ENCODE measurements at places on chromosomes 3 and 15. TPM values are rescaled to one million over a fixed set of nuclear protein-coding genes. Genes with fewer than 3 reads are reported as not detected.

SENP7 gene
- 42.3 TPM for total RNA-seq

- DNase-seq, result peak; percentile 79
- no peaks in the 10 kb centered on the region for H3K36me3 ChIP-seq
- H3K4me1 ChIP-seq, result peaks cover 8% of the 10 kb centered on the region
- peaks cover 82% of the 10 kb centered on the region for H3K27me3 ChIP-seq
- peak within 1 kb of the TSS; percentile 81 for H3K4me3 ChIP-seq
Measured at GRCh38 chr3:55486857-55487380, at the start of gene WNT5A. Gene WNT5A, minus strand, starts transcription at chr3:55487306. Its CDS starts 321 bp downstream, at chr3:55486985.

SCG5 gene
- total RNA-seq, result not detected

CEP19 gene
- total RNA-seq, result 2.8 TPM

ISLR2 gene
- total RNA-seq, result 0.51 TPM

OCA2 gene
- total RNA-seq, result 3.0 TPM

GRCh38 chr3:68274286-68274685 lies 619.9 kb upstream of the SUCLG2 start:
- H3K4me1 ChIP-seq, result no peaks in the 10 kb centered on the region
- no peak overlapping the region for H3K27ac ChIP-seq
- H3K4me3 ChIP-seq, result no peak overlapping the region
- H3K27me3 ChIP-seq, result no peaks in the 10 kb centered on the region
- no peak for DNase-seq
- no peaks in the 10 kb centered on the region for H3K36me3 ChIP-seq

DNA sequence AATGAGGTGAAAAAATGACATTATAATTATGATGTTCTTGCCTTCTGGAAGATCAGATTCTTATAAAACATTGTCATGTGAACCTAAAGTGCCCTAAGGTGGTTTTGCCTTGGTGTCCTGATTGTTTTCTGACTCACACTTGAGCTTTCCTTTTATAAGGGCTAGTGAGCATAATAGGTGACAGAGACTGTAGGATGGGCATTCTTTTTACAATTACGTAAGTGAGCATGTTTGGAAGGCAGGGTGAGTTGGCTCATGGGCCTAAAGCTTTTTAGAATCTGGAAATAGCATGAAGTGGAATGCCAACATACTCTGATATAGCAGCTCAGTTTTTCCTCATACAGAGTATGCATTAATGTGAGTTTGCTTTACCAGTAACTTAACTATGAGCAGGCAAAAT lies 41.2 kb downstream of the CRYBG3 start:
- no peak overlapping the region for H3K27ac ChIP-seq
- no peak for DNase-seq
- no peaks in the 10 kb centered on the region for H3K4me1 ChIP-seq
- H3K27me3 ChIP-seq, result no peaks in the 10 kb centered on the region

MBNL1 gene
- 299 TPM for total RNA-seq

DNA sequence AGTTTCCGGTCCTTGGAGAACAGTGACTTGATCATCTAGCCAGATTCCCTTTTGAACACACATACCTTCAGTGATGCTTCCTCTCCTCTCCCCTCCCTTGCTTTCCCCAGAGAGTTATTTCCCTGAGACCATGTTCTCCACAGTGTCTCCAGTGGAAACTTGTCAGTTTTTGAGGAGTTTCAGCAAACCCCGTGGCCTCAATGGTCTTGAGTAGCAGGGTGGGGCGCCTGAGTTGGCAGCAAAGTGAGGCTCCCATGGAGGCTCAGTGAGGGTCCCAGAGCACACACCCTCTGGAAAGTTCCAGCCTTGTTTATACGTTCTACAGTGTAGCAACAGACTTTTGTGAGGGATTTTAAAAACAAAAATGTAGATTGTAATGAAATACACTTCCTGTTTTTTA lies 135.1 kb downstream of the LRRC28 start:
- H3K4me3 ChIP-seq, result no peak overlapping the region
- H3K36me3 ChIP-seq, result peaks cover 16% of the 10 kb centered on the region
- no peaks in the 10 kb centered on the region for H3K4me1 ChIP-seq
- peak overlapping the region; percentile 12 for H3K27ac ChIP-seq
- no peaks in the 10 kb centered on the region for H3K27me3 ChIP-seq
- DNase-seq, result no peak

DNA sequence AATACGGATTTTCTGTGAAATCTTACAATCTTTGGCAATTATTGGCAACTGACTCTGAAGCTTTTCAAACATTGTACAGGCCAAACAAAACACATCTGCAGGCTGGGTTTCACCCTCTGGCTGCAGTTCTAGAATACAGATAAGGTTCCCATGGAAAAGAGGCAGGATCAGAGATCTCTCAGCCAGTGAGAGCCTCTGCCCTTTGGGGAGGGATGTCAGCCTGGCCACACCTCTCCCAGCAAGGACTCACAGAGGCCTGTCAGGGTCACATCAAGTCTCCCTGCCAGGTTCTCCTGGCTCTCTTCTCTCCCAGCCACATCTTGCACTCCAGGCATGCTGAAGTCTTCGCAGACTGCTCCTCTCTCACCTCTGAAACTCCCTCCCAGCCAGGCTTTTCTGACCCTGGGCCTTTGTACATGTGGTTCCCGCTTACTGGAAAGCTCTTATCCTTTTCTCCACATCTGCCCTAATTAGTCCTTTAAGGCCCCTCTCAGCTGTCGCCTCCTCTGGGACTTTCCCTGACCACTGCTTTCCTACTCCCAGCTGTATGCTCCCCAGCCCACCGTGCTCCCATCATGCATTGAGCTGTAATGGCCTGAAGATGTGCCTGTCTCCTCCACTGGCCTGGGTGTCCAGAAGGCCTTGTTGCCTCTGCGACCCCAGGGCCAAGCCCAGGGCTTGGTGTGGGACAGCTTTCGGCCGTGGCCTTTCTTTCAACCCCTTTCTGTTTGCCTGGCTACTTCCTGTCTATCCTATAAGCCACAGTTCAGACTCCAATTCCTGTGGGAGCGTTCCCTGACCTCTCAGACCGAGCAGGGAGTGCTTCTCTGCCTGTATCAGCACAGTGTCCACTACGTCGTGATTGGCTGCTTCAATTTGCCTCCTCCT lies 4.3 kb downstream of the RBP1 start:
- peaks cover 13% of the 10 kb centered on the region for H3K27me3 ChIP-seq
- no peak overlapping the region for H3K27ac ChIP-seq
- no peak overlapping the region for H3K4me3 ChIP-seq
- no peak for DNase-seq
- peaks cover 22% of the 10 kb centered on the region for H3K4me1 ChIP-seq

- no peak overlapping the region for H3K27ac ChIP-seq
- H3K36me3 ChIP-seq, result no peaks in the 10 kb centered on the region
- H3K4me1 ChIP-seq, result no peaks in the 10 kb centered on the region
- no peaks in the 10 kb centered on the region for H3K27me3 ChIP-seq
Measured at GRCh38 chr15:50259276-50259675, 6.2 kb downstream of the HDC start.

DNA sequence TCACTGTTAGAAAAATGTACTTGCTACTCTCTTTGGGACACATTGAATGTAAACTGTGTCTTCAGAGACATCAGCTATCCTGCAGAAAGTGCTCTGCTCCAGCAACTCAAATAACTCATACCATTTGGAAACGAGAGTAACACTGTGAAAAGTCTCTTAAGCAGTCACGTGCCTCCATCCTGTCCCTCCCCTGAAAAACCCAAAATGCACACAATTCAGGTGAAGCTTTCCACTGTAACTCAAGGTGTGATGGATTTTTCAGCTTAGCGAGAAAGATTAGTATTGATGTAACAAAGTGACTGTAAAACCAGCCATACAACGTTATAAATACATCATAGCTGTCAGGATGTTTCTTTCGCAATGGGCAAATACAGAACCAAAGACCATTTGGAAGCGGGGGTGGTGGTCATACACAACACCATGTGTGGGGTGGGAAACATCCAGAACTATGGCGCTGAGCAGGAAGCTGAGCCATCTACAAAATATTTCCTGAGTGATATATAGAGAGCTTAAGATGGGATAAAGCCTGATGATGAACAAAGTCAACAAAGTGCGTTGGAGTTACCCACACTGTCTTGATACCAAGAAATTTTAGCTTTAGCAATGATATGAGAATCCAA lies 332.3 kb downstream of the FOXP1 start:
- H3K27ac ChIP-seq, result no peak overlapping the region
- no peak for DNase-seq

DNA sequence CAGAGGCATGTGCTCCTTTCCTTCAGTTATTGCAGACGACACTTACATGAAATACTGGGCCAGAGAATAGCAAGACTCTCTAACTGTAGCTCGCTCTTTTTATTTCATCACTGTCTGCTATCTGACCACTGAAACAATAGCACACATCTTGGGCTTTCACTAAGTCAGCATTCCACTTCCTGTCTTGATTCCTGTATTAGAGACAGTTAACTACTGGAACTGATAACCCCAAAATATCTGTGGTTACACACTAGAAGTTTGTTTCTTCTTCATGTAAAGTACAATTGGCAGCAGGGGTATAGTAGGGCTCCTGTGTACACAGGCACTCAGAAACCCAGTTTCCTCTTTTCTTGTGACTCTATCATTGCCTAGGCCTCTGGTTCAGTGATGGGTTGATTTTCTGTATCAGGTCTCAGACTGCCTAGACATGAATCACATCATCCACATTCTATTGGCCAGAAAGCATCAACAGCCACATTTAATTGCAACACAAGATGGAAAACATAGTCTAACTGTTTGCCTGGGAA lies 230.2 kb upstream of the CD96 start:
- no peaks in the 10 kb centered on the region for H3K27me3 ChIP-seq
- H3K36me3 ChIP-seq, result no peaks in the 10 kb centered on the region
- H3K4me3 ChIP-seq, result no peak overlapping the region

DNA sequence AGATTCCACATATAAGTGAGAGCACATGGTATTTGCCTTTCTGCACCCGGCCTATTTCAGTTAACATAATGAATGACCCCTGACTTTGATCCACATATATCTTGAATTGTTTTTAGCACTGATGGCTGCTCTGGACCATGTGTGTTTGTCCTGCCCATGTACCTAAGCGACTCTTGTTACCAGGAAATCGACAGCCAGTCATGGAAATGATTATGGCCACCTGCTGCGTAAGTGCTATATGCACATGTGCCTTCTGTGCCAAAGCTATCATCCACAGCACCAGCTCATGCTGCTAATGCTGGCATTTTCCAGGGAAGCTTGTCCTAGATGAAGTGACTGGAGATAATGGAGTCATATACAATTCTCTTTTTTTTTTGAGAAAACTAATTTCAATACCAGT lies 103.7 kb downstream of the PEX5L start:
- H3K36me3 ChIP-seq, result no peaks in the 10 kb centered on the region
- H3K4me3 ChIP-seq, result no peak overlapping the region
- no peaks in the 10 kb centered on the region for H3K27me3 ChIP-seq
- no peak overlapping the region for H3K27ac ChIP-seq
- H3K4me1 ChIP-seq, result no peaks in the 10 kb centered on the region

GOLGA6L4 gene
- total RNA-seq, result 2.2 TPM

DNA sequence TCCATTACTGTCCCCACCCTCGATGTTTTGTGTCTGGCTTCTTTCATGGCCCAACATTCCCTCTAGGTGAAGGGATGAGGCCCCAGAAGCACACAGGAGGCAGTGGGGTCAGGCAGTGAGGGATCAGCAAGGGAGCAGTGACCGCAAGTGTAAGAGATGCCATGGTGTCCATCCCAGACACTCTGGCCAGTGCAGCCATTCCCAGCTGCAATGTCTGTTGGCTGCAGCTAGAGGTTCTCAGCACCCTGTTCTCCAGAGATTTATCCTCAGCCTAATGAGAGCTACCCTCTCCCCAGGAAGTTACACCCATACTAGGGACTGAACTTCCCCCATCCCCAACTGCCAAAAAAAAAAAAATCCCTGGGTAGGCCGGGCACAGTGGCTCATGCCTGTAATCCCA lies 40.2 kb downstream of the TRANK1 start:
- H3K27me3 ChIP-seq, result no peaks in the 10 kb centered on the region
- peaks cover 48% of the 10 kb centered on the region for H3K4me1 ChIP-seq
- peaks cover 34% of the 10 kb centered on the region for H3K36me3 ChIP-seq
- peak; percentile 74 for DNase-seq

DNA sequence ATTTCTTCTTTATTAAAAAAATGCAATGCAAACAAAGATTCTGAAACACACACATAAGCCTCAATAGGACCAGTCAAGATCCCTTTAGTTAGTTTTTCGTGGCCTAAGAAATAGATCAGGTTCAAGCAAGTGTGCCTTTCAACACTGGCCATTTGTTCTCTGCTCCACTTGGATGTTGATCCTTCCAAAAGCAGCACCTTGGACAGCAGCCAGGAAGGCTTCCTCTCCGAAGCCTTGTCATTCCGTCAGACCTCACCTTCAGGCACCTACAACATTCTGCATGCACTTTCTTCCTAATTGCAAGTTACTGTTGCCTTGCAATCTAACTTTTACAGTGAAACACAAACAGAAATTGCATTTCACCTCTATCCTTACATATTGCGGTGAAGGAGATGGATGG lies 155.9 kb upstream of the FEZF2 start:
- no peaks in the 10 kb centered on the region for H3K4me1 ChIP-seq
- no peak for DNase-seq
- H3K4me3 ChIP-seq, result no peak overlapping the region
- no peak overlapping the region for H3K27ac ChIP-seq

ARHGEF26 gene
- total RNA-seq, result 6.3 TPM

All from spleen (tissue), 13 donors.